Tibial artery (tissue), 4 donors: ENCODE measurements at places on chromosomes 11 and 22.
A peak's percentile ranks its signal among the peaks of the same experiment; 100 is the strongest.

DNA sequence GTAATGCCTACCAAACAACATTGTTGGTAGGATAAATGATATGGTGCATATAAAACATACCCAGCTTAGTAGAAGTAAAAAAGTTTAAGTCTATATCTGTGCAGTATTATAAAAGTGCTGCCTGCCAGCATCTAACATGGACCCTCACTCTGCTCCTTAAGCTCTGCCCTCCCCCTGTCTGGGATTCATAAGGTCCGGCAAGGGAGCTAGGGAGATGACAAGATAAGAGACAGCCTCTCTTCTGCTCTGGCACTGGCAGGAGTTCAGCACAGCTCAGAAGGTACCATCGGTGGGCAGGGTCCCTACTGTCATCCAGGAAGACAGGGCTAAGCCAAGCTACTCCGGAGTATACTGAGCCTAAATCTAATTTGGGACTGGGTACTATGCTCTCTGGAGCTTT lies 42.8 kb downstream of the TRIM66 start:
- DNase-seq: no peak

- no peak for DNase-seq
Measured at GRCh38 chr11:6326985-6327384, 6.7 kb upstream of the CAVIN3 start.

DNA sequence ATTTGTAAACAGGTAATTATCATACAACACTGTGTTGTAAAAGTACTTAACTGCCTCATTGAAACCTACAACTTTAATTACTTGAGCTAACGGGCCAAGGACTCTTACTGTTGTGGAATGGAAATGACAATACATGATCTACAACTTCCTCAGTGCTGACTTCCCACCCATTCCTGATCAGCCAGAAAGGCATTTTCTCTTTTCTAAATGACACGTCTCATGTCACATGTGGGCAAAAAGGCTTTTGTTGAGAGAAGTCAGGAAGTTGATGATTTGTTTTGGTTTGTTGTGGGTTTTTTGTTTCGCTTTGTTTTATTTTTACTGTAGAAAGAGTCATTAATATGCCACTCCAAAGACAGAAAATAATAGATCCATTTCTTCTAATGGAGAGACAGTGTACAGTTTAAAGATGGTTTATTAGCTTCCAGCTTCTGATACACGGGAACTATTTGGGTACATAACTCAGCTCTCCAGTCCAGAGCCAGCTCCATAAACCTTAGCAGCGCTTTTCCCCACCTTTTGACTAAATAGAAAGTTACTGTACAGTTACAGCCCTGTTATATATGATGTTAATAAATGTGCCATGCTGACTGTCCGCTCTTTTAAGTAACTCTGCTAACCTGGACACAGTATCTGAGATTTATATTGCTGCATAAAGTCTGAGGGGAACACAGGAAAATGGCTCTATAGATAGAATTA lies 509.4 kb upstream of the API5 start:
- no peak for DNase-seq

DNA sequence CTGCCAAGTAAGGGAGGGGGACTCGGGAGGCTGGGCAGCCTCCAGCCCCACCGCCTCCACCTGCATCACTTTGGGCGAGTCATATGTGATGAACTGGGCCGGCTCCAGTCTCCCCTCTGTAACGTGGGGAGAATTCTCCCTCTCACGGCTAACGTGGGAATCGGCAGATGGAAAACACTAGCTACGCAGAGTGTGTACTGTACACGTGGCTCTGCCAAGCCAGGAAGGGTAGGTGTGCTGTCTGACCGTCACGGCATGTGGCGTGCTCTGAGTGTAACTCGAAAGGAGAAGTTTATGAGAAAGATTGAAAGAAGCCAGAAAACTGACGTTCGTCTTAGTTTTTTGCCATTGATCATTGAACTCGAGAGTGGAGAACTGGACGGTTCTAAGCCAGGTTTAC lies 13.7 kb downstream of the TRMU start:
- DNase-seq: no peak

DNA sequence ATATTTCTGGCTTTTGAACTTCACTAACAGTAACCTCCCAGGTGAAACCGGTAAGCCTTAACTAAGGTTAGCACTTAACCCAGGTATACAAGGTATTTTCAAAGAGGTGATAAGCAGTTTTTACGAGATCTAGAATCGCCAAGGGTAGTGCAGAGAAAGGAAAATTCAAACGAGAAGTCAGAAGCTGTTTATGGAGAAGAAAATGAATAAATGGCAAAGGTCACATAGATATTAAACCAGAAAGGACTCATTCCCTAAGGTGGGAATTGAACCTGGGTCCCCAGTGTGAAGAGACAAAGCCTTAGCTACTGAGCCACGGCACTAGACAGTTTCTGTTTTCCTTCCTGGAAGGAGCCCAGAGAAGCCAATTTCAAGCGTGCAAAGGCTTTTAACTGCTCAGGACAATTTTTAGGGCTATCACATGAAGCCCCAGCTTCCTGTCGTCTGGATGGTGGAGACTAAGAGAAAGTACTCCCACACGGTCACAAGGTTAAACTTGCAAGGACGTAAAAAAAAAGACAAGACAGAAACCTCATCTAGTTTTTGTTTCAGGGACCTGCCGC lies 5.7 kb upstream of the C1QTNF6 start:
- no peak for DNase-seq

DNA sequence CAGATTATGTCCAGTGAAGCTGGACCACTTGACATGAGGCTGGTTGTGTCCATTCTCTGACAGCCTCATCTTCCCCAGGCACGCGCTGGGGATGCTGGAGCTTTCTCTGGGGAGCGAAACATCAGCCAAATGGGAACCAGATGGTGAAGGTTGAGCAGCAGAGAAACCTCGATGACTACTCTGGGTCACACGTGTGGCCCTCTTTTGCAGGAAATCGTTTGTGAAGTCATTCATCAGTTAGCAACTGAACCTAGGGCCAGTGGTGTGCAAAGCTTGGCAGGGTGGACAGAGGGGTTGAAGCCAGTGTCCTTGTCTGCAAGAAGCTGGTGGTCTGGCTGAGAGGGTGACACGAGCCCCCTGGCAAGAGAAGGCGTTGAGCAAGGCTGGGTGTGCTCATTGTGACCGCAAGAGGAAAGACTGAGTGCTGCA lies 109.8 kb downstream of the ZBTB16 start:
- peak; percentile 66 for DNase-seq

DNA sequence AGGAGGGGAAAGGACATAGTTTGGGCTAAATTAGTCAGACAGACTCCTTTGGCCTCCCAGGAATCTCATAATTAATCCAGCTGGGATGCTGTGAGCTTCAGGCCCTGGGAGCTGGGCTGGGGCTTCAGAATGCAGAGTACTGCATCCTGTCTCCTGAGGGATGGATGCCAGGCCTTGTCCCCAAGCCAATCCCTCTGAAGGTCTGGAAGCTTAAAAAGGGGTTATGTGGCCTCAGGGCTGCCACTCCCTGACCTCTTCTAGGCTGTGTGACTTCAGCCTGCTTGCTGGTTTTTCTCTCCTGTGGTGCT lies 6.9 kb upstream of the LRRC32 start:
- DNase-seq: no peak

GRCh38 chr22:17262976-17263375 lies 43.7 kb upstream of the ADA2 start:
- DNase-seq: no peak
